ENCODE measurements at places on chromosomes 4 and X.
A peak's percentile ranks its signal among the peaks of the same experiment; 100 is the strongest.

DNA sequence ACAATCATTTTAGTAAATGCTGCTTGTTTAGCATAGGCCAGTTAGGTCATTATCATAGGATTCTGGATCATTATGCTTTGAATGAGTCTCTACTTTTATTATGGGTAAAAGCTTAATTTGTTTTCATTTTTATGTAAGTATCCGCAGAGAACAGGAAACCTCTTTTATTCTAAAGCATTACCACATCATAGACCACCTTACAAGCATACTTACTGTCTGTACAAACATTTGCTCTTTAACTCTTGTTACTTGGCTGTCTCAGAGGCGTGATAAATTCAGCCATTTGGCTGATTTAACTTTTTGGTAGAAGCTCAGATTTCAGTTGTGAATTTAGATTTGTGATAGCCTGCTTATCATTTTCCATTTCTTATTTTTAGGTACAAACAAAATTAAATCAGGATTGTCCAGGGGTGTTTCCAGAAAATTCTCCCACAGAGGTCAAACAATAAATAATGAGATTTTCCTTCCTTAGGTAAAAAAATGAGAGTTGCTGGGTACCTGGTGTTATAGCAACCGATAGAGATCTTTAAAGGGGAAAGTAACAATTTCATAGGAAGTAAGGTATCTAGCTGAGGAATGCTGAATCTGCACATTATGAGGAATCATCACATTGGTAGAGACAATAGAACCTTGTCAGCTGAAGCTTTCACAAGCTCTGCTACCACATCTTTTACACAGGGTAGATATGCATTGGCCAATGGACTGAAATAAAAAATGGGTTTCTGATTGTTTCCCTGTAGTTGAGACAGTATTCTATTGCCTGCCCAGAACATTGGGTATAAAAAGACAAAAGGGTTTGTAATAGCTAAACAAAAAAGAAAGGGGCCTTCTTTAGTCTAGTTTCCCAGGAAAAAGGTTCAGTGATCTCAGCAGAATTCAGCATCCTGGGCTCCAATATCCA is 62.5 kb downstream of the NDNF start:
- no peak for DNase-seq

- DNase-seq: no peak
Observed at GRCh38 chr4:82479562-82479961, 49.2 kb downstream of the ENOPH1 start.

- no peak for DNase-seq
Observed at GRCh38 chr4:143531380-143531779, 17.9 kb downstream of the SMARCA5 start.

- DNase-seq: no peak
Observed at GRCh38 chr4:158861281-158861680, 92.5 kb downstream of the FNIP2 start.

DNA sequence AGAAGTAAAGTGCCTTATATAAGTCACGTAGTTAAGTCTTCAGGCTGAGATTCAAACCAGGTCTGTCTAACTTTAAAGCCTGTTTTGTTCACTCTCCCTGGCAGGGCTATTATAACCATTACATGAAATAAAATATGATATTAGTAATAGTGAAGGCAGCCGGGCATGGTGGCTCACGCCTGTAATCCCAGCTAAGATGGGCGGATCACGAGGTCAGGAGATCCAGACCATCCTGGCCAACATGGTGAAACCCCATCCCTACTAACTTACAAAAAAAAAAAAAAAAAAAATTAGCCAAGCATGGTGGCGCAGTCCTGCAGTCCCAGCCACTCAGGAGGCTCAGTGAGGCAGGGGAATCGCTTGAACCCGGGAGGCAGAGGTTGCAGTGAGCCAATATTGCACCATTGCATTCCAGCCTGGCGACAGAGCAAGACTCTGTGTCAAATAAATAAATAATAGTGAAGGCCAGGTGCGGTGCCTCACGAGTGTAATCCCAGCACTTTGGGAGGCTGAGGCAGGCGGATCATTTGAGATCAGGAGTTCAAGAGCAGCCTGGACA is 22.1 kb upstream of the SOWAHD start:
- no peak for DNase-seq

DNA sequence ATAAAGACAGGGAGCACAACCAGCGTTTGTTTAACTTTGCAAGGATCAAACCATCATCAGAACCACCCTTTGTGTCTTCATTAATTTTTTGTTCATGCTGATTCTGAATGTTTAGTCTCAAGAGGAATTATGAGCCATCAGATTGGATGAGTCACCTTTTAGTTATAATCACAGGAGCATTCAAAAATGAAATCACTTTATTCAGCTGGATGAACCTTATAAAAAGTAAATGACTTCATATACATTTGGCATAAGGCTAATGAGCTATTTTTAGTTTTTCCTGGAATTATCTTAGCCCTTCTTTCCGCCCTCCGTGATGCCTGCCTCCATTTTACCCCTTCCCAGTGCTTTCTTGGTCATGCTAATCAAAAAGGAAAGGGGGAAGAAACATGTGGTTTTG is 103.6 kb downstream of the SORBS2 start:
- no peak for DNase-seq

GRCh38 chr4:24089851-24090534 is 200.1 kb upstream of the PPARGC1A start:
- DNase-seq: no peak

- no peak for DNase-seq
Observed at GRCh38 chrX:13835825-13836224, 18.9 kb upstream of the GPM6B start.

GRCh38 chr4:83075311-83076095 is 39.0 kb downstream of the PLAC8 start:
- no peak for DNase-seq

- DNase-seq: no peak
Observed at GRCh38 chr4:78659264-78659663, 107.7 kb downstream of the ANXA3 start.

DNA sequence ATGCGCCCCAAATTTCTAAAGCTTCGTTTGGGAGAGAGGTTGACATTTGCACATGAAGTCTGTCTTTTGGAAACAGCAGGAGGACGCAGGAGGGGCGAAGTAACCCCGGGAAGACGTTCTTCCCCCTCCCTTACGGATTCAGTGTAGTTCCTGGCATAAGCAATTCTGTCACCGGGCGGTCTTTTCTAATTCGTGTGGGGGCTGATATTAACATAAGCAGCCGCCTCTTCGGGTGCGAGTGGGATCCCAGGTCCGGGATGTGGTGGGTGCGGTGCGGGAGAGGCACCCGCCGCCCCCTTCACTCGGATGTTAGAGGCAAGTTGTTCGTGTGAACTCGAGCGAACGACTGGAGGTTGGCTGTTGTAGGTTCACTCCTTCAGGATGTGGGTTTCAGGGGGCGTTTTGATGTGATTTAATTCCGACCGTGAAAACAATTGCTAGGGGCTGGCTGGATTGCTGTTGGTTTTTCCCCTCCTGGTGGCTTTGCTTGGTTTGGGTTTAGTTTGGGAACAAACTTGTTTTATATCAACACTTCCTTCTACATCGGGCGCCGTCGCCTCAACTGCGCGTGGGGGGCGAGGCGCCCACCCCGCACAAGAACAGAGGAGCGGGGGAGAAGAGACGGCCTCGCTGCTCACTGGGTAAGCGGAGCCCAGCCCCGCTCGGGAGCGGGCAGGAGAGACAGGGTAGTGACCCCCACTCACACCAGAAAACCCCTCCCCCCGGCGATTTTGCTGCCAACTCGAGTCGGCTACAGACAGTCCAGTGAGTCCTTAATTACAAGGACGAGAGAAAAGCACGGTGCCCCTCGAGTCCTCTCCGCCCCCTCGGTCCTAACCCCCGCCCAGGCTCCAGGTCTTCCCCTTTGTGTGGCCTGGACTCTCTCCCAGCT is 2.9 kb upstream of the LEF1 start:
- no peak for DNase-seq

GRCh38 chr4:154565704-154566103 is 2.9 kb downstream of the FGB start:
- no peak for DNase-seq

GRCh38 chrX:155874571-155875244 is 6.4 kb upstream of the VAMP7 start:
- no peak for DNase-seq

GRCh38 chr4:26531491-26532116 is 41.3 kb upstream of the CCKAR start:
- DNase-seq: no peak

DNA sequence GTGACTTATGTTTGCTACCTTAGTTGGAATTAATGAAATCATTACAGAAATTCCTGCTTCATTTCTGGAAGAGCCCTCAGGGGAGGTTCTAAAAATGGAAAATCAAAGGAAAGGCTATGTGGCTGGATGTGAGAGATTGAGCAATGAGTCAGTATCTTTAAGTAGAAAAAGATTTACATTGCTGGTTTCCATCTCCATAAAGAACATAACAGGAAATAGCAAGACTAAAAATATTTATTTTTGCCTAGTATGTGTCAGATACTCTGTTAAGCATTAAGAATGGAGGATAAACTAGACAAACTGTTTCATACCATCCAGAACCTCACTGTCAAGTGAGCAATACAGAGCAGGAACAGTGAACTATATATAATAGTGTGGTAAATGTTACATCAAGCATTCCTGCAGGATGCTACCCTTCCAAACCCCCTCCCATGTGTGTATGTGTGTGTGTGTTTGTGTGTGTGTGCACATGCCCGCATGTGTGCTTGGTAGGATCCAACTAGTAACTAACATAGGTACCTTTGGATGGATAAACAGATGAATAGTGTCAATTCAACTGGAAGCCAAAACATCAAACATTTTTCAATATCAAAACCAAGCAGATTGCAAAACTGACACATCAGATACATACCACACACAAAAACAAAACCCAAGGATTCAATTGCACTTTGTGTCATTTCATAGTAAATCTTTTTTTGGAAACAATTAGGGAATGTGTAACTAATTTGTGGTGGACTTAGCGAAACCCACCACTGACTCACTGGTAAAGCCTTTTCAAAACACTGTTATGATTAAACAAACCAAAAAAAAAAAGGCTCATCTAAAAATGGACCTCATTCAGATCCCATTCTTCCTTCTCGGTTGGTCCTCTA is 223.4 kb downstream of the SHROOM3 start:
- DNase-seq: no peak

GRCh38 chr4:138916763-138917162 is 98.8 kb upstream of the NOCT start:
- no peak for DNase-seq

- DNase-seq: no peak
Observed at GRCh38 chr4:67204441-67204840, 340.9 kb downstream of the CENPC start.

- no peak for DNase-seq
Observed at GRCh38 chr4:147770831-147771230, 38.9 kb downstream of the ARHGAP10 start.

DNA sequence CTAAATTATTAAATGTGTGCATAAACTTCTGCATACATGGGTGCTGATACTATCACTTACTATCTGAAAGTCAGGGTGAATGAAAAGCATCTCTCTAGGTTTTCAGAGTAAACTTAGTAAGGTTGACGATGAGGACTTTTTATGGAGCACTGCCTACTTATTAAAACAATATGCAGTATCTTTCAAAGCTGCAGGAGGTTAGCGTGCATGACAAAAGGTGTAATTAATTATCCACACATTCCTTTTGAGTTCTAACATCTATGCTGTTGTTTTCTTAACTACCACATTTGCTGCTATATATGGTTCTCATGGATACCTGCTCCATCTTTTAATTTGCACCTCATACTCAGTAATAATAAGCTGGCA is 256.2 kb downstream of the FSTL5 start:
- DNase-seq: no peak

DNA sequence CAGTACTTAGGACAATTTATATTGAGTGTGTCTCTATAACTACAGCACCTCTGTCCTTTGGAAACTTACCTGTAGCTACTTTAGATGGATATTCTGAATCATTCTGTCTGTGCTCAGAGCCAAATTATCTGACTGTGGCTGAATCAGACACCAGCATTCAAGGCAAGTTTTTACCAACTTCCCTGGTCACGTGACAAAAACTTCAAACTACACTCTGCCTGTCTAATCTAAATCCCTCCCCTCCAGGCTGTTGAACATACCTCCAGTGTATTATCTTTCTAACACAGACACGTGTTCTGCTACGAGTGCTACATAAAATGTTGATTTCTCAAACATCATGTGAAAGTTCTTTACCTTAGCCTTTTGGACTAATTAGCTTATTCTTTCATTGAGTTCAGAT is 641.2 kb upstream of the CPEB2 start:
- DNase-seq: no peak

- DNase-seq: no peak
Observed at GRCh38 chr4:40196724-40197281, at the start of gene RHOH. Gene RHOH (plus strand): TSS chr4:40197031. CDS start chr4:40243387, 46,356 bp downstream.

GRCh38 chr4:140884431-140885058 is 128.4 kb upstream of the TBC1D9 start:
- DNase-seq: no peak

- DNase-seq: peak; percentile 13
Observed at GRCh38 chr4:15765910-15766697, 12.0 kb upstream of the CD38 start.

DNA sequence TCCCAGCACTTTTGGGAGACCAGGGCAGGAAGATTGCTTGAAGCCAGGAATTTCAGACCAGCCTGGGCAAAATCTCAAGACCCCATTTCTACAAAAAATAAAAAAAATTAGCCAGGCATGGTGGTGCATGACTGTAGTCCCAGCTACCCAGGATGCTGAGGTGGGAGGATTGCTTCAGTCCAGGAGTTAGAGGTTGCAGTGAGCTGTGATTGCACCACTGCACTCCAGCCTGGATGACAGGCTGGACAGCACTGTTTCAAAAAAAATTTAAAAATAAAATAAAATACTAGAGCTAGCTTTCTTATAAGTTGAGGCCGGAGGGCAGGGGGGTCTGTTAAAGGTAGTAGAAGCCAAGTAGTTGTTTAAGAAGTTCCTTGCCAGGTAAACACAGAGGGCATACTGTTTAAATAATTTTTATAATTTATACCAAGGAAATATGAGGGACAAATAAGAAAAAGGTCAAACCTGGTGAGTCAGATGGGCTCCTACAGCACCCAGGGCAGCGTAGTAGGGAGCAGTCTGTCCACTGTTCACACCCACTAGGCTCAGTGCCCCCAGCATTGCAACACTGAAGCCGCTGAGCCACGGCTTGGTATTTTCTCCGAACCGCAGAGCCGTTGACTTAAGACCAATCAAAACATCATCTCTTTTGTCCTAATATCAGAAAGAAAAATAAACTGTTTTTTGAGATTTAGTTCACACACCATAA is 17.3 kb downstream of the COQ2 start:
- no peak for DNase-seq

DNA sequence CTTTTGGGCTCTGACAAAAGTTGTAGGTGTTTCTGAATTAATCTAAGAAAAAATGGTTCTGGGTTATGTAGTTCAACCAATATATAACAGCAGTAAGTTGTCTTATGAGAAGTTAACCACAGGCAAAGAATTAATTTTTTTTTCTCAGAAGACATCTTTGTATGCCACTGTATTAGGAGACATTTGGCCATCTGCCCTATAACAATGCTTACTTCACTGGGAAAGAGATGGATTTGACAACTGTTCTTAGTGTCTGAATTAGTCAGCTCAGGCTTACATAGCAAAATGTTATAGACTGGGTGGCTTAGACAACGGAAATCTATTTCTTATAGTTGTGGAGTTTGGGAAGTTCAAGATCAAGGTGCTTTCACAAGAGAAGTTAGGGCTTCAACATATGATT is 508.1 kb downstream of the STIM2 start:
- no peak for DNase-seq

Measured in stimulated activated CD8-positive, alpha-beta memory T cell treated with anti-CD3 and anti-CD28 coated beads, Interleukin-7, amount 100 ng/mL, for 1 hour (primary cell).